ENCODE measurements at places on chromosomes 6 and 20. TPM values are rescaled to one million over a fixed set of nuclear protein-coding genes. Genes with fewer than 3 reads are reported as not detected.

ZBTB24 gene
- total RNA-seq, result 7.9 TPM

- no peak for DNase-seq
These were observed 27.5 kb upstream of the TBC1D22B start for GRCh38 chr6:37230104-37230503.

C2 gene
- not detected for total RNA-seq

HLA-DQB2 gene
- not detected for total RNA-seq

DNA sequence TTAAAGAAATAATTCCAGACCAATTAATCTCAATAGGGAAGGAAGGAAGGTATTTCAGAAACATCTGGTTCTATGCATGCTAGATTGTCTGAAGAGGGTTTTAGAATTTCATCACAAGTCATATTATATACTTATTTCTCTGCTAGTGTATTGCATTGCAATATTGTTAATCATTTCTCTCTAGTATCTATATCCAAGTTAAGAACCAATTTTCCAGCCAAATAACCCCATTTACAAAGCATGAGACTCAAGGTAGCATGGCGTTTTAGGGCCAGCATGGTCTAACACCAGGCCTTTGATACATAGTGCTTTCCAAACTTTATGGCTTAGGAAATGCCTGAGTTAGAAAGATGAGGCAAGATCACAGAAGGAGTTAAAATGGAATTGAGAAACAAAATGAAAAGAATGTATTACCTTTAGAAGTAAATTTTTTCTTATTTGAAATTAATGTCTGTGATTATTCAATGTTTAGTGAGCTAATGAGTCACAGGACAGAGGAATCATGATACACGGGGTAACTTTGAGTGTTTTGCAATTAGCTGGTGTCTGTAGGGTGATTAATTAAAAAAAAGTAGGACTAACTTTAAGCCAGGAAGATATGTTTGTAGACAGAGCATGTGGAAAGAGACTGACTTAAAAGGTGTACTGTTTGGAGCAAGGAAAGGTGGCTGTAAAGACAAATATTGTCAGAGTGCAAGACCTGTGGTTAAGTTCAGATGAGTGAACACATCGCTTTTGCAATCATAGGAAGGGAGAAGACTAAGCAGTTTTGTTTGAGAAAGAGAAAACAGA lies 1006.2 kb upstream of the CITED2 start:
- no peak for DNase-seq

POPDC3 gene
- total RNA-seq, result 66.4 TPM

DNA sequence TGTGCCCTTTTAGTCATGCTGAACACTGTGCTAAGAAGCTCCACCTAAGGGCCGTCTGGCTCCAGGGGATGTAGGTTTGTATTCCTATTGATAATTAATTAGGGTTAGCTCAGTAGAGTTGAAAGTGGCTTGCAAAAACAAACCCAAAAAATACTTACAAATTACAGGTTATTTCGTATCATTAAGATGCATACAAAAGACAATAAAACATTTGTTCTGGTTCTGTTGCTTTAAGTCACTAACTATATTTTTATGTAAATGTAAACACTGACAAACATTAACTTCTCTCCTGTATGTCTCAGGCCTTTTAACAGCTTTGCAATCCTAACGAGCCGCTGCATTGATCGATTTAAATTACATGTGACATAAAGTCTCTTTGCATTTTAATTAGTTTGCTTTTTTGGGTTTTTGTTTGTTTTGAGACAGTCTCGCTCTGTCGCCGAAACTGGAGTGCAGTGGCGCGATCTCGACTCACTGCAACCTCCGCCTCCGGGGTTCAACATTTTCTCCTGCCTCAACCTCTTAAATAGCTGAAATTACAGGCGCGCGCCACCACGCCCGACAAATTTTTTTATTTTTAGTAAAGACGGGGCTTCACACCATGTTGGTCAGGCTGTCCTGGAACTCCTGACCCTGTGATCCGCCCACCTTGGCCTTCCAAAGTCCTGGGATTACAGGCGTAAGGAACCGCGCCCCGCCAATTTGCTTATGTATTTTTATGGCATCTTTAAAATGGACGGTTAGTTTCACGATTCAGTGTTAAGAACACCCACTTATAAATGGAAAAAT lies 110.9 kb downstream of the HFE start:
- peak; percentile 63 for DNase-seq

- no peak for DNase-seq
These were observed 371.2 kb downstream of the PREX1 start for GRCh38 chr20:48456366-48457192.

- peak; percentile 98 for DNase-seq
These were observed 11.1 kb downstream of the RPL7L1 start for GRCh38 chr6:42890311-42891198.

- no peak for DNase-seq
These were observed 15.0 kb upstream of the DAAM2 start for GRCh38 chr6:39777218-39777617.

PROKR2 gene
- total RNA-seq, result 0.10 TPM

GRCh38 chr20:59518881-59519706 lies 85.2 kb upstream of the PHACTR3 start:
- peak; percentile 60 for DNase-seq

- DNase-seq, result no peak
These were observed 46.5 kb downstream of the SLC22A3 start for GRCh38 chr6:160394654-160395035.

MEP1A gene
- not detected for total RNA-seq

VGLL2 gene
- not detected for total RNA-seq

DNA sequence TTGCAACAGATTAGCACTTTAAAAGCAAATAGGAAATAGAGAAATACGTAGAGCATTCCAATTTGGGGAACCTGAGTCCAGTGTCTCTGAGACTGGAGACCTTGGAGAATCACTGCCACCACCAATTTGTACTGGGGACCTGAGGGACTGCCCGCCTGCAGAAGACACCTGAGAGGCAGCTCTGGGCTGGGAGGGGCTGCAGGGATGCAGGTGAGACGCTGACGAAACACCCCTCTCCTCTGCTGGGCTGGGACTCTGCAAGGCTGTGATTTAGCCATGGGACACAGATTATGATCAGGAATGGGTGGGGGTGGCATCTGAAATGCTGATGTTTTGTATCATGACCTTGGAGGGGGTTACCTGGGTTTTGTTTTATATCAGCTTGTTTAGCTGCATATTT lies 7.0 kb upstream of the APMAP start:
- DNase-seq, result no peak

GRCh38 chr6:138973466-138974153 lies 14.4 kb downstream of the REPS1 start:
- DNase-seq, result peak; percentile 67

DNA sequence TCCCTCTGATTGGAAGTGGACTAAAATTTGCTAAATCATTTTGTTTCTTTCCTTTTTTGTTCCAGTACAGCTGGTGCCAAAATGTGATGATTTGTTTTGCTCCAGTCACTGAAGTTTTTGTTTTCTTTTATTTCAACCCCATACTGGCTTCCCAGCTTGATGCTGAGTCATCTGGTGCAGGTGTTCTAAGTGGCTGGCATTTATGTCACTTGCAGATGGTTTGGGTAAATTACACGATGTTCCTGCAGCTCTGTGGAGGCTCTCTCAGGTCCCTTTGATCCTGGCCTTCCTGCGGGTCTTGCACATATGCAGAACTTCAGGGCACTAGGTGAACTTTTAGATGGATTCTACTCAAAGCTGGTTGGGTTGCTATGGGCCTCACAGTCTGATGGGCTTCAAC lies 577.7 kb downstream of the HAO1 start:
- no peak for DNase-seq

DNA sequence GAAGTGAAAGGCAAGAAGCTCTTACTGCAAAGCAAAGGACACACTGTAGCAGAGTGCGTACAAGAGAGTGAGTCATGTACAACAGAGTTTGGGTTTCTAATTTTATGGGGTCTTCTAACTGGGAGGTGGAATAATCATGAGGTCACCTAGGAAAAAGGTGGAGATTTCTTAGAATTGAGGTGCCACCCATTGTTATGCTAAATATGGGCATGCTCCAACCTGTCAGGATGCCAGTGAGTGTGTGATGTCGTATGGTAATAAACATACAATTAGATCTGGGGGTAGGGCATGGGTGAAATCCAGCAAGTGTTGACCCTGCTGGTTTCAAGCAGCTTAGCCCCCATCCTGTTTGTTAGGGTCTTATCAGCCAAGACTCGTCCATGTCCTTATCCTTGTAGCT lies 46.6 kb downstream of the OR2B6 start:
- no peak for DNase-seq

- DNase-seq, result peak; percentile 64
These were observed 16.7 kb downstream of the UNC5CL start for GRCh38 chr6:41022294-41022693.

GRCh38 chr6:81734500-81735150 lies 17.9 kb downstream of the TENT5A start:
- peak; percentile 77 for DNase-seq

ECI2 gene
- 154 TPM for total RNA-seq

PACSIN1 gene
- not detected for total RNA-seq

STAU1 gene
- 66.9 TPM for total RNA-seq

GRCh38 chr6:113402544-113402943 lies 454.6 kb upstream of the MARCKS start:
- no peak for DNase-seq
